RCC 7860 (cell line): ENCODE measurements at places on chromosomes 16 and 17.

- DNase-seq, result no peak
These were observed 98.7 kb downstream of the ABCC12 start for GRCh38 chr16:48057048-48057447.

- no peak for DNase-seq
These were observed 35.7 kb upstream of the NDRG4 start for GRCh38 chr16:58464047-58464915.

- DNase-seq, result no peak
These were observed 15.6 kb downstream of the SDR42E1 start for GRCh38 chr16:81995651-81996050.

DNA sequence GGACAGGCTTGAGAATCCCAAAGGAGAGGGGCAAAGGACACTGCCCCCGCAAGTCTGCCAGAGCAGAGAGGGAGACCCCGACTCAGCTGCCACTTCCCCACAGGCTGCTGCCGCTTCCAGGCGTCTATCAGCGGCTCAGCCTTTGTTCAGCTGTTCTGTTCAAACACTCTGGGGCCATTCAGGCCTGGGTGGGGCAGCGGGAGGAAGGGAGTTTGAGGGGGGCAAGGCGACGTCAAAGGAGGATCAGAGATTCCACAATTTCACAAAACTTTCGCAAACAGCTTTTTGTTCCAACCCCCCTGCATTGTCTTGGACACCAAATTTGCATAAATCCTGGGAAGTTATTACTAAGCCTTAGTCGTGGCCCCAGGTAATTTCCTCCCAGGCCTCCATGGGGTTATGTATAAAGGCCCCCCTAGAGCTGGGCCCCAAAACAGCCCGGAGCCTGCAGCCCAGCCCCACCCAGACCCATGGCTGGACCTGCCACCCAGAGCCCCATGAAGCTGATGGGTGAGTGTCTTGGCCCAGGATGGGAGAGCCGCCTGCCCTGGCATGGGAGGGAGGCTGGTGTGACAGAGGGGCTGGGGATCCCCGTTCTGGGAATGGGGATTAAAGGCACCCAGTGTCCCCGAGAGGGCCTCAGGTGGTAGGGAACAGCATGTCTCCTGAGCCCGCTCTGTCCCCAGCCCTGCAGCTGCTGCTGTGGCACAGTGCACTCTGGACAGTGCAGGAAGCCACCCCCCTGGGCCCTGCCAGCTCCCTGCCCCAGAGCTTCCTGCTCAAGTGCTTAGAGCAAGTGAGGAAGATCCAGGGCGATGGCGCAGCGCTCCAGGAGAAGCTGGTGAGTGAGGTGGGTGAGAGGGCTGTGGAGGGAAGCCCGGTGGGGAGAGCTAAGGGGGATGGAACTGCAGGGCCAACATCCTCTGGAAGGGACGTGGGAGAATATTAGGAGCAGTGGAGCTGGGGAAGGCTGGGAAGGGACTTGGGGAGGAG lies at the start of gene CSF3:
Gene CSF3 (plus strand): TSS at position 436 of the 993 bp plus-strand sequence. CDS start 35 bp downstream, at position 471.
- DNase-seq, result no peak

DNA sequence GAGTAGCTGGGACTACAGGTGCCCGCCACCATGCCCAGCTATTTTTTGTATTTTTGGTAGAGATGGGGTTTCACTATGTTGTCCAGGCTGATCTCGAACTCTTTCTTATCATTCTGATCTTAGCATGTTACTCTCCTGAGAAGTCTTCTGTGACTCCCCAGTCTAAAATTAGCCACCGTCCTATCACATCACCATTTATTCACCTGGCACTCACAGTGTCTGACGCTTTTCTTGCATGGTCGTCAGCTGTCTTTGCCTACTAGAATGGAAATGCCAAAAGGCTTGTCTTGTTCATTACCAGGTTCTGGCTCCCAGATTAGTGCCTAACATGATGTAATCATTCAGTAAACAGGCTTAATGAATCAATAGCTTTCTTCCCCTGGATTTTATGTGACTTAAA lies 23.8 kb downstream of the TOM1L1 start:
- DNase-seq, result no peak

DNA sequence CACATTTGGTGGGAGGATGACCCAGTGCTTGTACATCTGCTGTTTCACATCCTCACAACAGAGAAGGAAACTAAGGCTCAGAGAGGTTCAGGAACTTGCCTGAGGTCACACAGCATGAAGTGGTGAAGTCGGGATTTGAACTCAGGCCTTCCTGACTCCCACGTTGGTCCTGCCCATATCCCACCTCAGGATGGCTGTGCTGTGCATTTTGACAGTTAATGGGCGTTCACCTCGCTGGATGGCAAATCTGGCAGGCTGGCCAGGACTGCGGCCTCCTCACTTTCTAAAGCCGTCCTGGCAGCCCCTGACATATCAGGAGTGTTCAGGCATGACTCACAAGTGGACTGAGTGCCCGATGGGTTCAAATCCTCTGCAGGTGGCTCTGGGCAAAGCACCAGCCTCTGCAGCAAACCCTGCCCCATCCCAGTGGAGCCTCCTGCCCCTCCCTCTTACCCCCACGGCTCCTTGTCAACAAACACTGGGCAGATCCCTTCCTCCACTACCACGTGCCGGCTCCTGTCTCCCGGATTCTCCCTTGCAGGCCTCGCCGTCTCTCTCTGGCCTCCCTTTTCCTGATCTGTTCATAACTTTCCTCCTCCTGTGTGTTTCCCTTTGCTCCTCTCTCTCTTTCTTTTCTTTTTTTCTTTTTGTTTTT lies 29.2 kb downstream of the SOCS3 start:
- DNase-seq, result peak; percentile 70

- DNase-seq, result no peak
These were observed 42.9 kb upstream of the C16orf78 start for GRCh38 chr16:49330562-49331201.

GRCh38 chr16:13041646-13042290 lies 140.4 kb downstream of the SHISA9 start:
- DNase-seq, result no peak

DNA sequence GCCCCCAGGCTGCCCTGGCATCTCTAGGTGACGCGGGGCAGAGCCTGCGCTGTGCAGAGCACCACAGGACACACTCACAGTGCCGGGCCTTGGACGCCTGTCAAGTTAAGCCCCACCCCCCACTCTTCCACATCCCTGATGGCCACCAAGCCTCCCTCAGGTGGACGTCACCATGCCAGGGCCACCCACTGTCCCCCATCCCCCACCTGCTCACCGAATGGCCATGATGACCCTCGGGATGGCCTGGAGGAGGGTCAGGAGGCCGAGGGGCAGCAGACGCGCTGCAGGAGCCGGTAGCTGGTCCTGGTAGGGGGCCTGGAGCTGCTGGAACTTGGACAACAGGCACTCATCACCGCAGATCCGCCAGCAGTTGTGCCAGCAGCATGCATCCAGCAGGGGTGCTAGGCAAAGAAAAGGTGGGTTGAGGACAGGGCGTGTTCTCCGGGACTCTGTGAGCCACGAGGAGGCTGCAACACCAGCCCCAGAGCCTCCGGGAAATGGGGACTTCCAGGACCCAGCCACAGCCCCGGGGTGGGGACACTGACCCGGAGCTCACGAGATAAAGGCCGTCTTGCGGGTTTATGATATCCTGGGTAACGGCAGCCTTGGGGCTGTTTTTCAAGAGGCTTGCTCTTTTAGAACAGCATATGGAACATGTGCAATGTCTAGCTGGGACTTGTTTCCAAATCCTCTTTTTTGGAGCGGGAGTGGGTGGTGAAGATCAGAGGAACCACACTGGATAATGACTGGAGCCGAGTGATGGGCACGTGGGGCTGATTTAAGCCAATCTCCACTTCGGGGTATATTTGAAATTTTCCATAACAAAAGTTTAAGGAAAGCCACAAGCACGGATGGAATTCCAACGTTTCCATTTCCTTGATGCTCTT lies 11.4 kb downstream of the C16orf95 start:
- DNase-seq, result no peak

- no peak for DNase-seq
These were observed 68.2 kb downstream of the SIAH1 start for GRCh38 chr16:48317026-48317425.
